ENCODE measurements at places on chromosomes 2 and 18. TPM values are rescaled to one million over a fixed set of nuclear protein-coding genes. Genes with fewer than 3 reads are reported as not detected.

GRCh38 chr2:40244251-40244650 is 207.6 kb downstream of the SLC8A1 start:
- DNase-seq: no peak

DNA sequence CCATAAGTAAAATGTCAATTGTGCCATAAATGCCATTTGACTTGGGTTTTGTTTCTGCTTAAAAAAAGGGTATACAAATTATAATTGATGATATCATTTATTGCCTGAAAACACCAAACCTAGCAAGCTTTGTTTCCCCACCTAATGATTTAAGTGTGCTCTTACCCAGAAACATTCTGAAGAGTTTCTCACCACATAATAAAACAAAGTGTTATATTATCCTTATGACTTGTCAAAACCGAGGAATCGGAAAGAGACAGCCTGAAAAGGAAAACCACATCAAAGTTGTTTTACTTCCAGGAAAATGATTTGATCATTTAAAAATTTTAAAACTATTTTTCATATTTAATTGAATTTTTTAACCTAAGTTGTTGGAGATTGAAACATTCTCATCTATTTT is 170.5 kb upstream of the SLC39A10 start:
- no peak for DNase-seq

Gene KCNK3
- not detected for total RNA-seq

Gene EPB41L5
- 13.2 TPM for total RNA-seq

GRCh38 chr2:238425979-238426567 is 654 bp upstream of the ASB1 start:
- DNase-seq: no peak

Gene CRYBA2
- total RNA-seq: not detected

DNA sequence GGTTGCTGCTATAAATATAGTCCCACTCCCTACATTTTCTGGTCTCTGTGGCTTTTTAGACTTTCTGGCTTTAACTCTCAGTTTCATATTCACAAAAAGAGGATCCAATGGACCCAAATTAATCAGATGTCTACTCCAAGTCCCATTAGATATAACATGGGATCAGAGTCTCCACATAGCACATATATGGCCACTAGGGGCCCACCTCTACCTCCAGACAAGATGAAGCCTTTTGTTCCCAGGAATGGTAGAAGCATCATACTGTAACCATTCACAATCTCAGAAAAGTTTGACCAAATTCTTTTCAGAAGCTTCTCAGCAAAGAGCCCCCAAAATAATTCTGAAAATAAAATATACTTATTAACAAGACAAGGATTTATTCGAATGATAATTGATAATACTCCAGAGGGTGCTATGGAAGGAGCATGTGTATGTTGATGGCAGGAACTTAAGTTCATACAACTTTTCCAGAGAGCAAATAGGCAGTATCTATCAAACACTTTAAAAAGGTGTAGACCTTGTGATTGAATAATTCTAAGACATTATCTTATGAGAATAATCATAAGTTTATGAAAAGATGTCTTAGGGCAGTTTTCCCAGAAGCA is 382.3 kb upstream of the CRIM1 start:
- DNase-seq: peak; percentile 7

Gene INHBB
- 35.3 TPM for total RNA-seq

Gene HRH4
- total RNA-seq: not detected

- DNase-seq: peak; percentile 87
Observed at GRCh38 chr2:205390866-205391265, 291.4 kb upstream of the NRP2 start.

DNA sequence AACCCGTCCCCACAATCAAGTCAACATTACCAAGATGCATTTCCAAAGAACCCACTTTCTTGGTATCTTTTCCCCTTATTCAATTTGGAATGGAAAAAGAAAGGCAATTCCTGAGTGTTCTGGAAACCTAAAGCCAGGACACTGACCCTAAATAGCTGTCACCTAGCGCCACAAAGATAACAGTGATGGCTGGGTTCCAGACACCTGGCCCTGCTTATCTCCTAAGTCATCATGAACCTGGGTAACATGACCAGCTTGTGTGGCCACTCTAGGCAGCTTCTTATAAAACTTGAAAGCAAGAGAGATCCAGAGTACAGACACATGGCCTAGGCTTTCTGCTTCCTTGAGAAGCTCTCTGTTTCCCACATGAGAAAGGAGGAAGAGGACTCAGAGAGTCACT is 95.4 kb downstream of the BOD1L2 start:
- DNase-seq: no peak

GRCh38 chr2:42267530-42267929 is 93.5 kb downstream of the COX7A2L start:
- no peak for DNase-seq
